IPS DF 6.9 (cell line): ENCODE measurements at places on chromosomes 4 and X.

GRCh38 chrX:100976211-100976610 is 6.7 kb downstream of the ARL13A start:
- no peak for DNase-seq

DNA sequence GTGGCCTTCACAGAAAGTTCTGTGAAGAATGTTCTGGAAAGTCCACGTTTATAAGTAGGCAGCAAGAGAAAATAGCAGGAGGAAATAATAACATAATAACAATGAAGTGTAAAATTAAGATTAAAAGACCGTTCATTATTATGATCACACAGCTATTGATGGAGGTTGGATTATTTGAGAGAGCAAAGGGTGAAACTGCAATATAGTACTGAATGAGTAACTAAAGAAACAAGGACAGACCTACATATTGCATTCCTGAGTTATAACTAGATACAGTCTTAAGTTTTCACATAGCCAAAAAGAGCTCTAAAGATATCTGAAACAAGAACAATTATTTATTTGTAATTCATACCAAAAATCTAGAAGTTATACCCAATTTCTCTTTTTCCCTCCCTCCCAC is 122.9 kb upstream of the TMEM164 start:
- no peak for DNase-seq

DNA sequence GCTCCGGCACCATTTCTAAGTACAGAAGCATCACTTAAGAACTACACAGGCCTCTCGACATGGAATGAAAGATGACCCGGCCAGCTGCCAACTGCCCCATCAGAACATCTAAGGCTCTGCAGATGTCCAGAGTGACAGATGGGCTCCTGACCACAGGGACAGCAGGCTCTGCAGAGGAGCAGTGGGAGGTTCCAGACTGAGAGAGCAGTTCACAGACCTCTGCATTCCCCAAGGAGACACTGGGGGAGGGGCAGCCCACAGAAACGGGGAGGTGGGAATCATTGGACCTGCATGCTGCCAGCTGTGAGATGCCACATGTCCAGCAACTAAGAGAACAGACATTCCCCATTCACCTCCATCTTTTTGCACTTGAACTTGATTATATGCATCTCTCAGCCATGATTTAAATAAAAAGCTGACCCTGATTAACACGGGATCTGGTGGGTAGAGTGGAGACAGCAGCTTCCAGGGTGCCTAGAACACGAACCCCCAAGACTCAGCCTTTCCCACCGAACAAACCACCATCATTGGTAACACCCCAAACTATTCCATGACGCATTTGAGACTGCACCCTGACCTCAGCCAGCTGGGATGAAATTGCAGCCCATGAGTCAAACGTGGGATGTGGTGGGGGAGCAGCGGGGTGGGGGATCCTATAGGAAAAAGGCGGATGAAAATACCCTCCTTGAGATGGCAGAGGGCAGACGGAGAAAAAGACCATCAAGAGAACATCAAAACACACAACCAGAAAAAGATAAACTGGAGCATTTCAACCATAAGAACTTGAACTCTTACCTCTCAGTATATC is 47.2 kb downstream of the AFAP1 start:
- no peak for DNase-seq

DNA sequence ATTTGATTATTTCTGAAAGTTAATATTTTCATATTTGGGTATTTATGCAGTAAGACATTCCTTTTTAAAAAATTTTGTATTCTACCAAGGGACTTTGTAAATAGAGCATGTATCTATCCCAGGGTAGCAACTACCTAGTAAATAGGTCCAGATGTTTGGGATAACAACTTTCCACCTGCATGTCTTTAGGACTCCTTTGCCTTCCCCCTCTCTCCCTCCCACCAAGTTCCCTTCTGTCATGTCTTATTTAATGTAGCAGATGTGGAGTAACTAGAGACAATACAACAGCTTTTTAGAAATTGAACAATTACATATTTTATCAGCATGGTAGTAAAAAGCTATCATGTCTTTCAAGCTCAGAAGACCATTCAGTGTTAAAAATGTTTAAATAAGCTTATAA is 821.0 kb downstream of the C4orf33 start:
- no peak for DNase-seq

DNA sequence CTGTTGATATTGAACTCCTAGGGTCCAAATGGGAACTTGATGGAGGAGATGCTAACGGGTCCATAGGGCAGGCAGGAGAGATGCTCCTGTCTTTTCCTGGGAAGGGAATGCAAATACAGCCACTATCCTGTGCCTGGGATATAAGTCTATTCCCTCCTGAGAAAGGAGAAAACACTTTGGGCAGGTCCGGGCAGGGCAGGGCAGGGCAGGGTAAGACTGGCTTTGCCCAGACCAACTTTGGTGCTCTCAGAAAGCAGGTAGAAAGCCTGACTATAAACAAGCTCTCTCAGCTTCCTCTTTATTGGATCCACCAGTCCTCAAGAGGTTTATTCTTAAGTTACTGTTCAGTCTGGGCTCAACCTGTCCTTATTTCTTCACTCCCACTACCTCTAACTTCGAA is 232.3 kb downstream of the PTTG2 start:
- DNase-seq, result no peak

DNA sequence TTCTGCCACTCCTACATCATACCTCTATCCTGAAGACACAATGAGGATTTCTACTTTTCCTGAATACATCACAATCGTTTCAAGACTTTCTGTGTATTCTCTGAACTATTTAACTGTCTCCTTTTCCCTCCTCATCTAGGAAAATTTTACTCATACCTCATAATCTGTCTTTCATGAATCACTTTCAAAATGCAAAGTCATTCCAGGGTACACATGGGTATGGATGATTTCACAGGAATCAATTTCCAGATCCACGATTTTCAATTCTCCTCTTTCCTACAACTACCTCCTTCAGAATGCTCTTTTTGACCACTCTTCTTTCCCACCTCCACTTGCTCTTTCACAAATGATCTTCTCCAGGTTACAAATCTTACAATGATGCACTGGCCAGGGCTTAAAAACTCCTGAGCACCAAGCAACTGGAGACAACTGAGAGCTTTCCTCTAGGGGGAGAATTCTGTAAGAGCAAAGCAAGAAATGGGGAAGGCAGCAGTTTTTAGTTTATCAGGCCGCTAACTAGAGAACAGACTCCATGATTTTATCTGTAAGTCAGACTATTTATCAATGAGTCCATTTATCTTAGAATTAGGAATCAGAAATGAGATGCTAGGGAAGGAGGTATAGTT is 116.4 kb downstream of the PPP3CA start:
- no peak for DNase-seq

DNA sequence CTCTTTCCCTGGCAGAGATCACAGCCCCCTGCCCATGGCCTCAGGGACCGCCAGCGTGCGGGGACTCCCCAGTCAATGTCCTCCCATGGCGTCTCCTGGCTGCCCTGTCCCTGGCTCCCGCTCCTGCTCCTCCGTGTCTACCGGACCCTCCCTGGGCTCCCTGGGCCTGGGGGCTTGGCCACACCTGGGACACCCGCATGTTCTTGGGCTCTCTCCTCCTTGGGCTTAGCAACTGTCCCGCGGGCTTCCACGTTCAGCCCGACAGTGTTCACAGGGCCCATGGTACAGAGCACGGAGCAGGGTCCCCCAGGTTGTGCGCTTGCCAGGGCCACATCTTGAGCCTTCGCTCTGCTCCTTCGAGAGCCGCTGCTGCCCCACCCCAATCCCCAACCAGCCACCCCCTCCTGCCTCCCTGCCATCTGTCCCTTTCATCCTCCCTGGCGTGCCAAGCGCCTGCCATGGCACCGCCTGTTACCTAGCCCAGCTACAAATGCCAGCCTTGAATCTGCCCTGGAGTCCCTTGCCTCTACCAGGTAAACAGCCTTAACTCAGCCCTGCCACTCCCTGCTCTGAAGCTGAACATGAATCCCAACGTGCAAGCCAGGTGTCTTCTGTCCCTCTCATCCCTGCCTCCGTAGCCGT is 3.9 kb downstream of the AVPR2 start:
- no peak for DNase-seq

DNA sequence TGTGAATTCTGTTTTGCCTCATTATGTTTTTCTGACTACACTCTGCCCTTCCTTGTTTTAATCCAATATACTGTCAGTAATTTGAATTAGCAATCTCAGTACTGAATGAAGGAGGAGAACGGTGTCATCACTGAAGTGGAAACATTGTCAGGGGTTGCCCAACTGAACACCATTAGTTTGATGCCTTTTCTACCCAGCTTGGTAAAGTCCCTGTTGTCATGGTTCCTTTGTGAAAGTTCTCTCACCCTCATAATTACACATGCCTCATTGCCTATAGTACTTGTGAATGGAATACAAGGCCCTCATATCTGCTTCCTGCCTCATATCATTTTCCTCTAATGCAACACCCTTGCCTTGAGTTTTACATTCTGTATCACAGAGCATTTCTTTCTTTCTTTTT is 76.9 kb downstream of the RRAGB start:
- DNase-seq, result no peak

GRCh38 chr4:53478671-53479456 is 101.4 kb downstream of the FIP1L1 start:
- DNase-seq, result no peak

GRCh38 chr4:99859618-99860017 is 34.6 kb downstream of the LAMTOR3 start:
- DNase-seq, result no peak
